ENCODE measurements at places on chromosomes 7 and 10. TPM values are rescaled to one million over a fixed set of nuclear protein-coding genes. Genes with fewer than 3 reads are reported as not detected.

GRCh38 chr7:44212018-44212417 lies 11.2 kb downstream of the YKT6 start:
- ATAC-seq: peak; percentile 49

DNA sequence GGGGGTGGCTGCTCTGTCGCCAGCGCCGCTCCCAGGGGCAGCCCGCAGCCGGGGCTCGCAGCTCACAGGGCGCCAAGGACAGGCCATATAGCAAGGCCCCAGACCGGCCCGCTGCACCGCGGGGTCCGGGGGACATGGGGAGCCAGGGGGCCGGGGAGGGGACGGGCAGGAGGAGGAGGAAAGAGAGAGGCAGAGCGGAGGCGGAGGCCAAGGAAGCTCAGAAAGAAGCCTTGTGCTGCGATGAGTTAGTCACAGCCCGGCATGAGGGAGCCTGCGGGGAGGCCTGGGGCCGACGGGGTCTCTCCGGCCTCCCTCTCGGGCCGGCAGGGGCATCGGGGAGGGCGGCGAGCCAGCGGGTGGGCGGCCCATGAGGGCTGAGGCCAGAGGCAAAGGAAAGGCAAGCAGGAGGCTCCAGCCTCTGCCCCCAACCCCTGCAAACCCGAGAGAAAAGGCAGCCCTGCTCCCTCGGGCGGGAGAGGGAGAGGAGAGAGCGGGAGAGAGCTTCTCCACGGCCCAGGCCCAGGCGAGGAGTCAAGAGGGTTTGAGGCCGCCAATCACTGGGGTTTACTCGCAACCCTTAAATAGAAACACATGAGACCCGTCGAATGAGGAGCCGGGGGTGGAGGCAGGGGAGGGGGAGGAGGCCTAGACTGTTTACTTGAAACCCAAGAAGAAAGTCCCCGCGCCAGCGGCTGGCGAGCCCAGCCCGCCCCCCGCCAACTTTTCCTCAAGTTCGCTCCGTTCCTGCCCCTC lies 167.9 kb downstream of the NEURL1 start:
- ATAC-seq: peak; percentile 27

DNA sequence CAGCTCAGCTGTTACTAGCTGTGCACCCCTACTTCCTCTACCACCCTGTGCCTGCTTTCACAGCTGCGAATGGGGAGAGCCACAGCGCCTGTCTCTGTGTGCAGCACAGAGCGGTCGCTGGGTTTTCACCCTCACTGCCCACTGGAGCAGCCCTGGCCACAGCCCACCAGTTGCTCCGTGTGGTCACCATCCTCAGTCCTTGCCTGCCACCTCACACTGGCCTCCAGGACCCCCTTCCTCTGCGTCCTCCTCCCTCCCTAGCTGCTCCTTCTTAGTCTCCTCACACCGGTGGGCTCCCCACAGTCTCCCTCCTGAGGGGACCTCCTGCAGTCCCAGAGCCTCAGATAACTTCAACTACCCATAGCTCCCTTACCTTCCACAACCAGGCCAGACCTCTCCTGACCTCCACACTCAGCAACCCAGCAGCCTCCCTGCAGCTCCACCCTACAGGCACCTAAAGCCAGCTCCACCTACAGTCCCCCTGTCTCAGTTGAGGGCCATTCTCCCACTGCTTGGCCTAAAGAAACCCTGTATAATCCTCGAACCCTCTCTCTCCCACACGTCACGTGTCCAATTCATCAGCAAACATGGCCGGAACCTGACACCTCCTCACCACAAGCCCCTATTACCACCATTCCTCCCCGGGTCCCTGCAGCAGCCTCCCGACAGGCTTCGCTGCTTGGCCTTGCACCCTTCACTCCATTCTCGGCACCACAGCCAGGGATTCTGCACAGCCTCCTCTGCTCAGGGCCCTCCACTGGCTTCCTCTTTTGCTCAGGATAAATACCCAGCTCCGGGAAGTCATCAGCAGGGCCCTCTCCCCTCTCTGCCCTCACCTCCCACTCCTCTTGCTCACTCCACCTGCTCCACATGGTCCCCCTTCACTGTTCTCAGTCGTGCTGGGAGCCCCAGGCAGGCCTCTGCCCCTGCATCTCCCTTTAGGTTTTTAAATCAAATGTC lies 28.1 kb downstream of the PLAC9 start:
- ATAC-seq: no peak

DNA sequence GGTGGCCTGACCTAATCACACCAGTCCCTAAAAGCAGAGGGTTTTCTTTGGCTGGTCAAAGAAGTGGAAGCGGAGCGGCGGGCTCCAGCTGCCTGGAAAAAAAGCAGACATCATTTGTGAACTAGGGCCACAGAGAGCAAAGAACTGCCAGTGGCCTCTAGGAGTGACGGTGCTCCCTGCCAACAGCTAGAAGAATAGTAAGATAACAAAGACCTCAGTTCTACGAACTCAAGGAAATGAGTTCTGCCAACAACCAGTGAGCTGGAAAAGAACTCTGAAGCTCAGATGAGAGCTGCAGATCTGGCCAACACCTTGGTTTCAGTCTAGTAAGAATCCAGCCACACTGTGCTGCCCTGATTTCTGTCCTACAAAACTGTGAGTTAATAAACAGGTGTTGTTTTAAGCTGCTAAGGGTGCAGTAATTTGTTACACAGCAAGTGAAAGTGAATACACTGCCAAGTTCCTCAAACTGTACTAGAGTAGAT lies 178.0 kb downstream of the SRPK2 start:
- no peak for ATAC-seq

DNA sequence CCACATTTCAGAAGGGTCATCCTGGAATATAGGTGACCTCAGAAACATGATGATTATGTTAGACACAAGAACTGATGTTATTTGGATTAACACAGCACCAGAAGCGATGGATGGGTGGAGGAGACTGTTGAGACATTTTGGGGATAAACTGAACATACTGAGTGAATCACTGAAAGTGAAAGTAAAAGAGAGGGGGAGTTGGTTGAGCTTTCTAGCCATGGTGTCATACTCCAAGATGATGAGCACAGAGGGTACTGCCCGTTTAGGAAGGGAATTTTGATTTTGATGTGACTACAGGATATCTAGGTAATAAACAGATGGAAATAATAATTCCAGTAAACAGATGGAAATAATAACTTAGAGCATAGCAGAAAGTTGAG lies 248.0 kb upstream of the NPY start:
- ATAC-seq: no peak

- no peak for ATAC-seq
Measured at GRCh38 chr7:107870427-107871000, 20.5 kb upstream of the DLD start.

DNA sequence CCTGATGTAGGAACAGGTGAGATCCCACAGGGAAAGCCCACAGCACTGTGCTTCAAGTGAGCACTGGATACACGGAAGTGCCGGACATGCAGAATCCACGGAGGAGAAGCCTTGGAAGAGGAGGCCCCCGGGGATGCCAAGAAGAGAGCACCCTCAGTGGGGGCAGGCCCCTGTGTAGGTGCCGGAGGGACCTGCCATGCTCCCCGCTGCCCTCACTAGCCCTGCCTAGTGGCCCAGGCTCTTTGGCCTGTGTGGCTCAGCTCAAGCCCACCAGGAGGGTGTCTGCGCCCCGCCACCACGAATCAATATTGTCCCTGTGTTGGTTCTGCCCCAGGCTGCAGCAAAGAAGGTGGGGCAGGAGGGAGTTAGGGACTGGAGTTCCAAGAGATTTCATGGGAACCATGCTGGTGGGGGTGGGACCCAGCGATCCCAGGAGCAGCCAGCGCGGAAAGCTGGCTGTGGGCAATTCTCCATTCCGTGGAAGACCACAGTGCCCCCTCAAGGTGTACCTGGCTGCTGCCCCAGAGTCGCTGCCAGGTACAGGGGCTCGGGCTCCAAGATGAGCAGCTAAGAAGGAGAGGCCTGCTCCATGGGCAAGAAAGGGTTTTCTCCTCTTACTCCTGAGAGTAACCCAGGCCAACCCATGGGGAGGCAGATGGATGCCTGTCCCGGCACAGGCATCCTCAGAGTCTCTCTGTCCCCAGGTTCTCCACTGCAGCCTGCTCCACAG lies 34.9 kb upstream of the LEP start:
- ATAC-seq: no peak

DNA sequence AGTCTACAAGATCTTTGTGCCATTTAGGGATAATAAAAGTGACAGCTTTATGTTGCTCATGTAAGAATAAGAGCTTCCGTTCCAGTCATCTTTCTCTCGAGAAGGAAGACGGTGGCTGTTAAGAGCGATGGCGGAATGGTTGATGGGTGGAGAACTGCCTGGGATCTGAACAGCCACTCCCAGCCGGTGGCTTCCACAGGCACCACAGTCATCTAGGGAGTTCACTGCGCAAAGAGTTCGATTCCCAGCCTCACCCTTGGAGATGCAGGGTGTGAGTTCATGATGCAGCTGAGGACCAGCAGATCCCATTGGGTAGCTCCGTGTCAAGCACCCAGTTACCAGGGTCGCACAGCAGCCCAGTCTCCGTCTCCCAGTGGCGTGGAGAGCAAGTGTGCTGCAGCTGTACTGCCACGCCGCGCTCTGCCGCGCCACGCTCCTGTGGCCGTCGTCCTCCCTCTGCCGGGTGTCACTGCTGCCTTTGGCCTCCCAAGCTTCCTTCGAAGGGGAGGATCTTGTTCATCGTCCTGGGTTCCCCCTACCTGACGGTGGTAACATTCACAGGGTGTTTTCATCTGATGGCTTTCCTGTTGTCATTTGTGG lies 7.8 kb downstream of the SUN1 start:
- no peak for ATAC-seq

GRCh38 chr7:49775065-49775948 lies 1.9 kb downstream of the VWC2 start:
- peak; percentile 53 for ATAC-seq

The EN2 gene
- total RNA-seq: 0.30 TPM

The OR2A12 gene
- not detected for total RNA-seq

The NRBF2 gene
- total RNA-seq: 22.1 TPM

The C7orf57 gene
- not detected for total RNA-seq
